ENCODE measurements at places on chromosomes 2 and 18.

DNA sequence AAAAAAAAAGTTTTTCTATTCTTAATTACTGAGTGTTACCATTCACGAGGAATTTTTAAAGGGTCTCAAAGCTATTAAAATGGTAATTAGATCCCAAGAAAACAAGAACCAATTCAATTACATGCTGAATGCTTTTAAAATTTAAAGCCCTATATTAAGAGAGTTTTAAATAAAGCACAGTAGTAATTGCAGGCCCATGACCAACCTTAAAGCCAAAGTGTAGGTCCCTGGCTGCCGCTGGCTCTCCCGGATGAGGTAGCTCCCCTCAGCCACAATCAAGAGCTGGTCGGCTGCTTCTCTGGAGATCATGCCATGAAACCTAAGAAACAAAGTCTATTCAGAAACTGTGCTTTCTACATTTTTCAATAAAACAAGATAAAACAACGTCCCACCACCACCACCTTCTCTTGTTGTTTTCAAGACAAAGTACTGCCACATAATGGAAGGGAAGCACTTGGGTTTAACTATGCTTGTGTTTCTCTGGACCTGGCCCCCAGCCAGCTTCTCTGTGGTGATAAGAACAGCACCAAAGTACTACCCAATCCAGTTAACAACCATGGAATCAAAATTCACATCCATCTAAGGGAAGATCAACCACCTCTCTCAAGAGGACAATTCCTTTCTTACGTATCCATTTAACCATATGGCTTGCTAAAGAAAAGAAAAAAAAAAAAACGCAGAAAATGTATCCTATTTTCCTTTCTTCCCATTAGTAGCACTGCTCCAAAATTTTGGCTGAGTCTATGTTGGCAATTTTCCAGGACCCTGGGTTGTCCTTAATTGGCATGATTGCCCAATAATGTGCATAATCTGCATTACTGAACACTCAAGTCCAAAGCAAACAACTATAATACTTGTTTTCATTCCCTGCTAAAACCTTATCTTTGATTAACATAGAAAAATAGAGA, 90.1 kb downstream of the CHN1 start:
- DNase-seq = no peak

- no peak for DNase-seq
Measured at GRCh38 chr18:12750715-12751502, 48.1 kb downstream of the PSMG2 start.

DNA sequence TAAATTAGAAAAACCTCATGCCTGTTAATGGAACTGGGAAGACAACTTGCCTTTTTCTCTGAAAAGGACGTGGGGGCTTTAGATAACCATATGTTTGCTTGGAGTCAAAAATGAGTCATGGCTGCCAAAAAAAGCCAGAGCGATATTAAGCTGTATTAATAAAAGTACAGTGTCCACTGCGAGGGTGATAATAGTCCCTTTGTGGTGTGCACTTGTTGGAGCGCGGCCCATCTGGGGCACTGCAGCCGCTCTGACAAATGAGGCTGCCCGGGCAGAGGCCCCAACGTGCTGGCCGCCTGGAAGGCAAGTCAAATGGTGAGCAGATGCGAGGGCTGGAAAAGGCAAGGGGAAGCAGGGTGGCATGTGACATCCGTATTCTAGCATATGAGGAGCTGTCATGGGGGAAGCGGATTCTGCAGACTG, 103.3 kb upstream of the NCK2 start:
- no peak for DNase-seq

GRCh38 chr18:56678836-56679565, 27.8 kb downstream of the WDR7 start:
- no peak for DNase-seq

DNA sequence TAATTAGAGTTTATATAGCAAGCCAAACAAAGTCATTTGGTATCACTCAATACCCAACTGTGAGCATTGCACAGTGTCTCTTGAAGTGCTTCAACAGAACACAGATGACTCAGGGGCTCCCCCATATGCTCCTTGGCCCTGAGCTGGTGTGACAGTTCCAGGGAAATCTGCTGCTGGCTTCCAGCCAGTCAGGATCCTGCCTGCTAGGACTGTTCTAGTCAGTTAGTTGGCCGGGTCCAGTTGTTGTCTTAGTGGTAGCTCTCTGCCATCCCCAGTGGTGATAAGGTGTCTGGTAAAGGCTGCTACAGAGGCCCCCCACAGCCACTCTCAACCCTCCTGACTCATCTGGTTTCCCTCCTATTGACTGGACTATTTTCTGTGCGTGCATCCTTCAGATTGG, 100.3 kb downstream of the IRS1 start:
- DNase-seq = no peak

- DNase-seq = no peak
Measured at GRCh38 chr2:211766689-211767088, 771.9 kb downstream of the ERBB4 start.

DNA sequence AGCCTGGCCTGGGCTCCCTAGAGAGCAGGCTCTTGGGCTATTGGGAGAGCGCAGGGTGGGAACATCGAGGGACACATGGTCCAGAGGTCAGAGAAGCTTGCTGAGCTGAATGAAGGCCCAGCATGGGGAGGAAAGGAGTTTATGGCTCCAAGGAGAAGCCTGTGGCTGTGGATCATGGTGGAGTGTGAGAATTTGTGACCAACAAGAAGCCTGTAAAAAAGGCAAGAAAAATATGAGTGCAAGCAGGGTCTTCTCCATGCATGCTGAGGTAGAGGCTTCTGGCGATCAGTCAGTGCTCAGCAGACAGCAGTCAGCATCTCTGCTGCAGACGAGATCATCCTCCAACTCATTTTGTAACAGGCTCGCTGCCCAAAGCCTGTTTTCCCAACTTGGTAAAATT, 1.3 kb upstream of the SCYGR3 start:
- DNase-seq = no peak

DNA sequence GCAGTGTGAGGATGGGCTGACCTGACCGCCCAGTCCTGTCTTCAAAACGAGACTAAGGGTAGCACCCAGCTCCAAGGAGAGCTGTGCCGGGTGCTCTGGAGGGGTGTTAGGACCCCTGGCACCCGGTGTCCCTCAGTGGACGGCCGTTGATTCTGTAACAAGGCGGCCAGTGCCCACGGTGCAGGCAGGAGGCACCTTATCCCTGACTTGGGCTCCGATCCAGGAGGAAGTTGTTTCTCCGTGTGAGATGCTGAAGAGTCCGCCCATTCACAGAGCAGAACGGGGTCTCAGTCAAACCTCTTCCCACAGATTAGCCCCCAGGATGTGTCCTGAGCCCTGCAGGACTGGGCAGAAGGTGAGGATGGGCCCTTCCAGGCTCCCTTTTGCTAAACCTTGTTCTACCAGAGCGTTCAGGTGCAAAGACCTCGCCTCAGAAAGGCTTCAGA, 123.0 kb downstream of the NFATC1 start:
- no peak for DNase-seq

DNA sequence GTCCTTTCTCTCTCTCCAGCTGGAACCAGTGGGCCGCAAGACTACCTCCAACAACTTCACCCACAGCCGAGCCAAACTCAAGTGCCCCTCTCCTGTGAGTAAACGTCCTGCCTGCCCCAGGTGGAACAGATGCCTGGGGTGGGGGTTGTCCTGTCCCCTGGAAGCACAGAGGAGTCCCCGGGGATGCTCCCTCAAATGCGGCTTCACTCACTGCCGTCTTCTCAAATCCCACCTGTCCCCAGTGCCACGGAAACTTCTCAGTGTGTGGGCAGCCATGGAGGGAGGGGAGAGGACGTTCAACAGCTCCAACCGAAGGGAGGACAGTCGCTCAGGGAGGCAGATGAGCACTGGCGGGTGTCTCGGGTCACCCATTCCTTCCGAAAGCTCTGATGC, 110.7 kb upstream of the PPP1CB start:
- DNase-seq = no peak

DNA sequence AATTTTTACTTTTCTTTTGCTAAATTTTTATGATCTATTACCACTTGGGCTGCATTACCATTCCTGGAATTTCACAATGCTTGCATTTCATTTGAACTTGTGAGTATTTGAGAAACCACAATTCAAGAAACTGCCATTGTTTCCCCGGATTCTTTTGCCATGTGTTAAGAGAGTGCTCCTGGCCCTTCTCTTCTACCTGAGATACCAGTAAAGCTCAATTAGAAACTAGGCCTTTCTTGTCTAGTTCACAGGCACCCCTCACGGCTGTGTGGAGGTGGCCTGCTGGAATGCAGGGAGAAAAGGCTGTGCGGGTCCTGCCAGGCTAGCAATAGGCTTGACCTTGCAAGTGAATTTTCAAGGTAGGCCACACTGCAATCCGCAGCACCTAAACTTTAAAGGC, 40.8 kb downstream of the ZEB2 start:
- DNase-seq = no peak

DNA sequence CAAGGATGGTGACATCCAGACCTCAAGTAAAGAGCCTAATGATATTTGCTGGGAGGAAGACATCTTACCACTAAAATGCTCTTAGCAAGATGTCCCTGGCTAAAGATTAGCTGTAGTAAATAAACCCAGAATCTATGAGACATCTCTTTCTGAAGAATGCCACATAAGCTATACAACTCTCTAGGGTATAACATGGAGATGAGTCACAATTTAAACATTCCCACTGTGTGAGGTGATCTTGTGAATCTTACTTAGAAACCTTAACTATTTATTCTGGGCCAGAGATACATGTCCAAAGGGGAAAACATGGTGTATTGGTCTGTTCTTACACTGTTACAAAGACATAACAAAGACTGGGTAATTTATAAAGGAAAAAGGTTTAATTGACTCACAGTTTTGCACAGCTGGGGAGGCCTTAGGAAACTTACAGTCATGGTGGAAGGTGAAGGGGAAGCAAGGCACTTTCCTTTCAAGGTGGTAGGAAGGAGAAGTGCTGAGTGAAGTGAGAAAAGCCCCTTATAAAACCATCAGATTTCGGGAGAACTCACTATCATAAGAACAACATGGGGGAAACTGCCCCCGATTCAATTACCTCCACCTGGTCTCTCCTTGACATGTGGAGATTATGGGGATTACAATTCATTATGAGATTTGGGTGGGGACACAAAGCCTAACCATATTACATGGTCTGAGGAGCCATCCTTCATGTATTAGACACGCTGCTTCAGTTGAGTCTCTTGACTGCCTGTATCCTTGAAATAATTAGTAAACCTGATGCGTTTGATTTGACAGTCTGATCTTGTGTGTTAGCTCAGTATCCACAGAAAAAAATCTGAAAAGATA, 17.1 kb downstream of the KRCC1 start:
- DNase-seq = no peak

- DNase-seq = no peak
Measured at GRCh38 chr2:57370882-57371585, 675.6 kb upstream of the VRK2 start.

DNA sequence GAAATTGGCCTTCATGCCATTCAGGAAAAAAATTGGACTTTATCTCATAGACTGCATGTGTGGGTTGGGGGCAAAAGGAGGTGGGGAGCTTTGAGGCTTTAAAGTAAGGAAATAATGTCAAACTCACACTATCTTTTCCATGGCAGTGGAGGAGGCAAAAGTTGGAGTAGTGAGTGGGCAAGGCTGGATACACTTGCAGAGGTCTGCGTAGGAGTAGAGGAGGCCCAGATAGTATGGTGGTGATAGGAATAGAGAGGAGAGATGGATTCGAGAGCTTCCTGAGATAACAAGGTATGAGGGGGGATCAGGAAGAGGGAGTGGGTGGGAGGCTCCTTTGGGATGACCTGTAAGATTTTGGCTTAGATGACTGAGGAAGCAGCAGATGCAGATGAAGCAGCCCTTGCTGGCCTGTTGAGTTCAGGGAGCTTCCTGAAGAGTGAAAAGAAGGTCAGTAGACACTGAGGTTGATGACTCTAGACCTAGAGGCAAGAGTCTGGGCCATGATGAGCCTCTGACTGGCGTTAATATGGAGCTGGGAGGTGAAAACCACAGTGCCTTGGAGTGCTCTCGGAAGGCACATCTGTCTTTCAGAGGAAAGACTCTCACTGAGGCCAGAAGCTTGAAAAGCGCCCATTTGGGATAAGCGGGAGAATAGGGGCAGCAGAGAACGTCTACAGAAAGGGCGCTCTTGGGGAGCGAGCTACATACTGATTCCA, 5.8 kb downstream of the UNC50 start:
- no peak for DNase-seq

GRCh38 chr2:8246137-8246536, 435.7 kb upstream of the ID2 start:
- no peak for DNase-seq

- DNase-seq = no peak
Measured at GRCh38 chr18:34631093-34631966, 78.8 kb upstream of the DTNA start.

- peak; percentile 54 for DNase-seq
Measured at GRCh38 chr2:177906041-177906718, 166.4 kb downstream of the PDE11A start.

DNA sequence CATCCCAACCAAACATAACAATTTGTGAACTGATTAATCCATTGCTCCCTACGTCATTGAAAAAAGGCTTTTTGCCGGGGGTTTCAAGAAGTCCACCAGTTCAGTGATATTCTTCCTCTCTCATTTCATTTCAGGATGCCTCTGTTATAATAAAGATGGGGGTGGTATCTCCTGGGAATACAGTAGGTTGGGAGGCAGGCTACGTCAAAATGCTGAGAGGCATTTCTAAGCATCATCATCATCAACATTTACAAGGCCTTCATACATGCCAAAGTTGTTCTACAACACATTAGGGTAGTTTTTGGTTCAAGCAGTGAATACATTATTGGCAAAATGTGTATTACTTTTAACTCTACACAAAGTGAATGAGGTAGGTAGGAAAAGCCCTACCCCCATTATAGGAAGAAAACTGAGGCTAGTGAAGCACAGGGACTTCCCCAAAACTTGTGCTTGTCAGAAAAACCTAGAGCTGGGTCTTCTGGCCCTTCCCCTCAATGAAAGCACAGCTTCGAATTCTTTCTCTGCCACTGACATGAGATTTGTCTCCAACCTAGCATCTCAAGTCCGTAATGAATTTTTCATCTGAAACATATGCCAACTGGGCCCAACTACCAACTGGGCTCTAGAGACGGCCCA, 11.3 kb downstream of the OSR1 start:
- no peak for DNase-seq

GRCh38 chr2:67792681-67793091, 270.1 kb downstream of the C1D start:
- no peak for DNase-seq

GRCh38 chr2:118535818-118536212, 311.6 kb downstream of the EN1 start:
- no peak for DNase-seq

GRCh38 chr18:54647176-54647575, 56.1 kb downstream of the DYNAP start:
- no peak for DNase-seq

GRCh38 chr2:8298783-8299182, 383.1 kb upstream of the ID2 start:
- DNase-seq = no peak

DNA sequence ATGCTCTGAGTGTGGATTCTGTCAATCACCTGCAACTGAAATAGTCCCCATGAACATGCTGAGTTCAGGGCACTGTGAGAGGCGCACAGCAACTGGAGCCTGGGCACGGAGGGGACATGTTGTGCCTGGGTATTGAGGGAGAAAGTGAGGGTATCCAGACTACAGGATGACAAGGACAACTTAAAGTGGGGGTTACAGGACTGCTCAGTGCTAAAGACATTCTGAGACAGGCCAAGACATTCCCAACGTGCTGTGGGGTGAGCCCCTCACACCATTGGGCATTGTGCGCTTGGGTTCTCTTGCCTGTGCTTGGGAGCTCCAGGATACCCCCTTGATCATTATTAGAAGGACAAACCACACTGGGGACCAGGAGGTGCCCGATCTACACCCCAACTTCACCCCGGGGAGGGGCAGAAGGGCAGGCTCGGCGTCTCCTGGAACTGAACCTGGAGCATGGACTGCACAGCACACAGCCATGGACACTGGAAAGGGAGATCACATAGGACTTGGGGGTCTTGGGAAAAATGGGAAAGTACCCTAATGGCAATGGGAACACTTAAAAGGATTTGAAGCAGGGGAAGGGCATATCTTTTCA, 72.5 kb upstream of the HDAC4 start:
- DNase-seq = no peak

Measured in T-helper 2 cell treated with Interferon-gamma antibody and Interleukin-4, amounts not matched to agents 5 μg/mL and 100 μg/mL, for 36 hours (primary cell).